ENCODE measurements at places on chromosomes 12 and 14.

DNA sequence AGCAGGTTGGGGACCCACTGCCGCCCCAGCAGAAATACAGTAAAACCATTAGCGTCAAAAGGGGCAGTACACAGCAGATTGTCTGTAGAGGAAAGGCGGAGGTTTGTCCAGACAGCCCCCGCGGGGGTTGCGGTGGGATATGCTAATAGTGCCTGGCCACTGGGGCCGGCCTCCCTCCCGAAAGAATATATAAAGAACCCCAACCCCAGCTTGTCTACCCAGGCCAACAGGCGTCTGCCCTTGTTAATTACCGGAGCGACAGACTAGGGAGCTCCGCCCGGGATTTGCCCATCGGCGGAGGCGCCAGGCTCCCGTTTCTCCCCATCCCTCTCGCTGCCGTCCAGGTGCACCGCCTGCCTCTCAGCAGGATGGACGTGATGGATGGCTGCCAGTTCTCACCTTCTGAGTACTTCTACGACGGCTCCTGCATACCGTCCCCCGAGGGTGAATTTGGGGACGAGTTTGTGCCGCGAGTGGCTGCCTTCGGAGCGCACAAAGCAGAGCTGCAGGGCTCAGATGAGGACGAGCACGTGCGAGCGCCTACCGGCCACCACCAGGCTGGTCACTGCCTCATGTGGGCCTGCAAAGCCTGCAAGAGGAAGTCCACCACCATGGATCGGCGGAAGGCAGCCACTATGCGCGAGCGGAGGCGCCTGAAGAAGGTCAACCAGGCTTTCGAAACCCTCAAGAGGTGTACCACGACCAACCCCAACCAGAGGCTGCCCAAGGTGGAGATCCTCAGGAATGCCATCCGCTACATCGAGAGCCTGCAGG, at the start of gene MYF5:
Gene MYF5, plus strand, starts transcription at position 217 of the 774 bp plus-strand sequence. Its CDS starts 152 bp downstream, at position 369.
- no peak for DNase-seq

DNA sequence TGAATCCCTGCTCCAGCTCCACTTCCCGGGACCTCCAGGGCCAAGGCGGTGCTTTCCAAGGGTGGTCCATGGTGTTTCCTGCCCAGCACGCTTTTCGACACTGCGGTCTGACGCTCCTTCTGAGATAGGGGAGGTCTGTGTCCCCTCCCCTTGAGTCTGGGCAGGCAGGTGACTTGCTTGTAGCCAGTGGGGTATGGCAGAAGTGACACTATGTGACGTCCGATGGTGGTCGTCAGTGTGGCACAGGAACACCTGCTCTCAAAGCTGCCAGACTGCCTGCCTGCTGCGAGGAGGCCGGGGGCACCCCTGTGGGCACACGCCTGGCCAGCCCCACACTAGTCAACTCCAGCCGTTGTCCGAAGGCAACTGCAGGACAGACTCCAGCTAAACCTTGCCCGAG, 16.0 kb upstream of the TRAF3 start:
- DNase-seq: no peak

DNA sequence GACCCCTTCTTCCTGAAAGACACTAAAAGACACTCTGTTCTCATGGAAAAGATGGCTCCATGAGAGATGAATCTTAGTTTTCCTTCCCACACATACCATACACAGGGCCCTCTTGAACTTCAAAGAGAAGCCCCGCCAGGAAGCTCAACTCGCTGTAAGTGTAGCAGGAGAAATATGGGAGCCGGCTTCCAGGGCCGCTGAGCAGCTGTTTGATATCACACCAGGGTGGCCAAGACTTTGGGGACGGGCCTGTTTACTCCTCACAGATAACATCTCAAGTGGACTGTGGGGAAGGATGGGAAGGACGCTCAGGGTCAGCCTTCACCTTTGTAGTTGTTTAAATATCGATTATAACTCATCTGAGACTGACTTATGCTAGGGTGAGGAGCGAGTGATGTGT, 235.5 kb upstream of the TBX3 start:
- no peak for DNase-seq

- no peak for DNase-seq
Observed at GRCh38 chr14:97995038-97995437, 1197.9 kb downstream of the VRK1 start.

- peak; percentile 72 for DNase-seq
Observed at GRCh38 chr14:81625343-81625742, 91.7 kb upstream of the SEL1L start.

DNA sequence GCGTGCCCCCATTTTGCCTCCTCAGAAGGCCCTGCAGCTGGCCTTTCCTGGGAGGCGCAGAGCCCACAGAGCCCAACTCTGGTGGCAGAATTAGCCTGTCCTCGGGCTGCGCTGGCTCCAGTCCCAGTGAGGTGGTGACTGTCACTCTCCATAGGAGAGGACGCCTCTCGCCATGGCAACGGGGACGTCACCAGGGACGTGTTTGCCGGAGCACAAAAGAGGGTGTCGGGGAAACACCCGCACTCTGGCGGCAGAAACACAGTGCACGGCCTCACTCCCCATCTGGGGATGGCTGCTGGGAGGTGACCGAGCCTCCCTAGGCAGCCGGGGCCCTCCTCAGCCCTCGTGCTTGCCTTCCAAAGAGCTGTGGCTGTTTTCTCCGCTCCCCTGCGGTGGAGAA, 50.2 kb upstream of the NCOR2 start:
- peak; percentile 88 for DNase-seq

- no peak for DNase-seq
Observed at GRCh38 chr14:63535918-63536317, 7.3 kb downstream of the PPP2R5E start.

DNA sequence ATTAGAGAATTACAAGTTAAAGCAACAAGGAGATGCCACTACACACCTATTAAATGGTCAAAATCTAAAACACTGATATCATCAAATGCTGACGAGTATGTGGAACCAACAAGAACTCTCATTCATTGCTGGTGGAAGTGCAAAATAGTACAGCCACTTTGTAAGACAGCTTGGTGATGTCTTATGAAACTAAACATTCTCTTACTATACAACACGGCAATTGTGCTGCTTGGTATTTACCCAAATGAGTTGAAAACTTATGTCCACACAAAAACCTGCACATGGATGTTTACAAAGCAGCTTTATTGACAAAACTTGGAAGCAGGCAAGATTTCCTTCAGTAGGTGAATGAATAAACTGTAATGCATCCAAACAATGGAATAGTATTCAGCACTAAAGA, 3.2 kb downstream of the TMBIM4 start:
- no peak for DNase-seq

GRCh38 chr12:57627501-57628279, 5.3 kb downstream of the B4GALNT1 start:
- DNase-seq: no peak

DNA sequence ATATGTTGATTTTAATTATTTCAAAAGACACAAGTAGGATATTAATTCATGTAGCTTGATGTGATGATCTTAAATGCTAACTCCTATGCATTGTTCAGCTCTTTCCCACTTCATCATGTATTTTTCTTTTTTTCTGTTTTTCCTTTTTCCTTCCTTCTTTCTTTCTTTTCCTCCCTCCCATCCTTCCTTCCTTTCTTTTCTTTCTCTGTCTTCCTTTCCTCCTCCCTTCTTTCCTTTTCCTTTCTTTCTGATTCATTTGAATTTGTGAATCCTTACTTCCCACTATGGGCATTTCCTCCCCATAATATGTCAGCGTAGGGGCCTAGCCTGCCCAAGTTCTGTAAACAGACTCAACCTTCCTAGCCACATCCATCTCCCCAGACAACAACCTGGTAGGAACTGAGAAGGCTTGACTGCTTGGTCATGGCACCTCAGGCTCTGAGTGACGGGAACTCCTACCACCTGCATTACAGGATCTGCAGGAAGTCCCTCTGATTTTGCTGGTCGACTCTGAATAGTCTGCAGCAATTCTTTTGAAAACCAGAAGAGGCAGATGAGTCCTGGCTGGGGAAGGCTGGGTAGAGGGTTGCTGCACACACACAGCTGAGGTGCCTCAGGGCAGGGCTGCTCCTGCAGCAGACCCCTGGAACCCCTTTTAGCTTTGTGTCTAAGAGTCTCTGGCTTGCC, 33.4 kb upstream of the BHLHE41 start:
- peak; percentile 92 for DNase-seq

DNA sequence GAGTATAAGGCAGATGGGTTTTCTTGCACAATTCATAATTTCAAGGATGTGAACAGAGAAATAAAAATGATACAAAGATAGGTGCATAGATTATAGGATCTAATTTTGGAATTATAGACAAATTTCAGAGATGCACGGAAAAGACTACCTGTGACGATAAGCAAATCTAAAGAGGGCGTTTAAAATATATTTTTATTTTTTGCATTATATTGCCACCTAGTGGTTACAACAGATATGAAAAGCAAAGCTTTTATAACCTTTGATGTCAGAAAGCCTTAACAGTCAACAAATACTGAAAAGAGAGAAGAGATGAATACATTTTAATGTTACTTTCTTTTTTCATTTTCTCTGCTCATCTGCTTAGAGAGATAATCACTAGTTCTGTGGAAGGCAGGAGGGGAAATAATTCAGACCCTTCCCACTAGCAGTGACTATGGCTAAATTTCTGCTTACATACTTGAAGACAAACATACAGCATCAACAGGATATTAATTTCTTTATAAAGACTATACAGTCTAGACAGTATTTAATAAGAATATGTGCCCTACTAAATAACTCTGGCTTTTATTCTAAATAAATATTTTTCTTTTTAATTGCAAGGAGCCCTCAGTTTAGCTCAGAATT, 46.3 kb downstream of the NTS start:
- DNase-seq: peak; percentile 77

GRCh38 chr12:16012117-16012516, 101.0 kb downstream of the DERA start:
- no peak for DNase-seq

GRCh38 chr12:60349232-60349978, 753.6 kb downstream of the SLC16A7 start:
- no peak for DNase-seq

- DNase-seq: no peak
Observed at GRCh38 chr12:75477137-75477536, 3.4 kb upstream of the GLIPR1 start.

Data from DMS53 (cell line).